Uterus (tissue), 4 donors: ENCODE measurements at places on chromosomes 7 and 10.

- no peak for DNase-seq
These were observed 18.1 kb upstream of the AKR1E2 start for GRCh38 chr10:4807761-4808507.

- DNase-seq, result no peak
These were observed 489.5 kb downstream of the GATA3 start for GRCh38 chr10:8544057-8544380.

- no peak for DNase-seq
These were observed 183.1 kb downstream of the CHN2 start for GRCh38 chr7:29377718-29378117.

GRCh38 chr10:125756196-125756595 lies 19.4 kb downstream of the MMP21 start:
- DNase-seq, result no peak

DNA sequence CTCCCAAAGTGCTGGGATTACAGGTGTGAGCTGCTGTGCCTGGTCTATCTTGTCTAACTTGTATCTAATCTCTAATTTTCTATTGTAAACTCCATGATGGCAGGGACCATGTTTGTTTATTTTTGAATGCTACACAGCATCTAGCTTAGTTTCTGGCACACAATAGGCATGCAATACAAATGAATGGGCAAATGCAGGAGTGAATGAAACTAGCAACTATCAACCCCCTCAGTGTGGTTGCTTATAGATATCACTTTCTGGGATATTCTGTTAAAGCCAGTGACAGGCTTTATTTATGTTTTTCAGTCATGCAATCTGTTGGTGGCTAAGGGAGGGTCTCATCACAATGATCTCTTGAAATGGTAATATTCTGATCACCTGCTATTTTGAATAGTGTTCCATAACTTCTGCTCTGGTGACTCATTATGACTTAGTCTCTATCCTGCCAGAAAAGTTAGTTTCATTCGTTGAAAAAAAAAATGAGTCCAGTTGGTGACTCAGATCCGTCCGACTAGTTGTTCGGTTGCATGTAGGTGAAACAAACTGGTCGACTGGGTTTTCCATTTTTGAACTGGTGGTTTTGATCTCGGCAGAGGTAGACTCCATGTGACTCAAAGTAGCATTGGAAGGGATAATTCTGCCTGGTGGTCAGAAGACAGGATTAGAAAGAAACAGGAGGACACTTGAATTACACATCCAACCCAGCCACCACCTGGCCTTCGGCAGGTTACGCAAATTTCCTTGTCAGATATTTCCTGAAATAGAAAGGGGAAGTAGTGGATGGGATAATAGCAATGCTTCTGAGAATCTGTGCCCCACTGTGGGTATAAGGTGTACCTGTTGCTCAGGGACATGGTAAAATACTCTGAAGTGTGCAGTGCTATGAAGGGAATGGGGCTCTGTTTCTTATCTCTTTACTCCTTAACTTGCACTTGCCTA lies 76.8 kb downstream of the GATA3 start:
- no peak for DNase-seq

DNA sequence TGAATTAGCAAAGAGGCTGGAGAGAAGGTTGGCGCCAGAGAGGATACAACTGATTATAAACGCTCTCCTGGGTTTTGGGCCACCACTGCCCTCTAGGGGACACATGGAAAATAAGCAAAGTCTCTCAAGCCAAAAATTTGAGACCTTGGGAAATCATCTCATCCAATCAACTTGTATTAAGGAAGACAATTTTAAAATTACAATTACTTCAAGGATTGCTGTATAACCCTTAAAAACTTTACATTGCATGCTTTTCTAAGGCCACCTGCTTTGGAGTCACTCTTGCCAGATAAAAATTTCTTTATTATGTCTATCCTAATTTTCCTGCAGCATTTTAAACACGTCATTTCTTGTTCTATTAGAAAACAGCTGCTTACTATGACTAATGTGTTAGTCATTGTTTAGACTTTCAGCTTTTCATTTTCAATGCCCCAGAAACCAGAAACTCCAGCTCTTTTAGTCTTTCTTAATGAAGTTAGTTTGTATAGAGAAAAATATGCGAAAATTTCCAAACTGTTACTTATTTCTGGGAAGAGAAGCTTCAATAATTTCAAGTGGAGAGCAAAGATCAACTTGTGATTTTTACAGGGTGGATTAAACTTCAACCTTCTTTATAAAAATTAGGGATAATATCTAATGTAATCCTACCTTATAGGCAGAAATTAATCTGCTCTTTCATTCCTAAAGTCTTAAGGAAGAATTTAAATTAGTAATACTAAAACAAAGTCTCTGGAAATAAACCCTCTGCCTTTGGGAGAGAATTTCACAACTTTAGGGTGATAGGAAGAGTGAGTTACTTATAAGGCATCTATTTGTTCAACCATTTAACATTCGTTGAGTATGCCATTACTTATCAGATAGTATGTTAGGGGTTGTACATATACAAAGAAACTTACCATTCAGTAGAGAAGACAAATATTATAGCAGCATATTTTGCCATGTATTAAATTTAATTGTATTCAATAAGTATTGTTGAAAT lies 20.6 kb upstream of the RHOBTB1 start:
- peak; percentile 68 for DNase-seq

GRCh38 chr10:62860946-62861345 lies 44.8 kb upstream of the EGR2 start:
- no peak for DNase-seq

DNA sequence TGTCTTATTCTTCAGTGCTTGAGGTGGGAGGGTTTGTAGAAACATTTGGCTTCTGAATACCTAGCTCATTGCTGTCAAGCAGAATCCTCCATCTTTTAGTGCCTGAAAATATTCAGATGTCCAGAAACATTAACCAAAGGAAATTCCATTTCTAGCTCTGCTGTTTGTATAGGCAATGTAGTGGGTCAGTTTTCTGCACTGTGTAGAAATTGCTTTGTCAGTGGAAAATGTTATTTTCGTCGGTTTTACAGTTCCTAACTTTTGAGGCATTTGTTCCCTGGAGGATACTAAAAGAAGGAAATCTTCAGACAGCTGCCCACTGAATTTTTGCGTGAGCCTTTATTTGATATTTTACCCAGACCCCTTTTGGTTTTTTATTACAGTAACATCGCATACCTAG lies 143.4 kb downstream of the TPST1 start:
- DNase-seq, result no peak

DNA sequence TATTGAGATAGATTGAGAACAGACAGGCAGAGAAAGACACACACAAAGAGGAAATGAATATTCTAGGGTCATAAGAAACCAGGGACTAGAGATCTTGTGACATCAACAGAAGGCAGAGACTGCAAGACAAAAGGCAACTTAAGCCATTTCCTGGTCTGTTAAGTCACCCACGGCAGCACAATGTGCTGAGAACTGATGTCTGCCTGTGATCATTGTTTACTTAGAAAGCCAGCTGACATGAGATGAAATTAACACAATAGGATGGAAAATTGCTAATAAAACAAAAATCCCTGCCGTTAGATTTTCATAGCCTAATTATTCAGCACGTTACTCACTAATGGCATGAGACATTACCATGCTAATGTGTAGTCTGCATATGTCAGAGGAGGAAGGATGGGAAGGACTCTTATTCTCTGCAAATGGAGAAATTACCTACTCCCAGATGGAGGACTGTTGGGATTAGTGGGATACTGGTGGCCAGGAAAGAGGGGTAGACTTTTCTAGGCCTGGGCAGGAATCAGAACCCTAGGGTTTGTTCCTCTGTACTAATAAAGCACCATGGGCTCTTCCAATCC lies 191.3 kb upstream of the PODXL start:
- no peak for DNase-seq

DNA sequence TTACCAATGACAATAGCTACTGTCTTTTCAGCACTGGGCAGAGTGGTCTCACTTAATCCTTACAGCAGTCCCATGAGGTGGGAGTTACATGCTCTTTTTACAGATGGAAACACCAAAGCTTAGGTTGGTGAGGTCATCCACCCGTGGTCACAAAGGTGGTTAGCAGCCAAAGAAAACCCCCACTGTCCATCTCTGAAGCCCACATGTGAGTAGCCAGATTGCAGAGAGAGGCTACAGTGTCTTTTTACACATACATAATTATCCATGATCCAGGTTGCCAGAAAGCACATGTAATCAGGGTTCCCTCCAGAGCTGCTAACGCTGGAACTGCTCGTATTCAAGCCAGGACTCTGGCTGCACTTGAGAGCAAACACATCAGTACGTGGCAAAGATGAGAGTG lies 24.6 kb upstream of the ANKRD2 start:
- no peak for DNase-seq

GRCh38 chr7:141586878-141587277 lies 35.7 kb downstream of the AGK start:
- no peak for DNase-seq

DNA sequence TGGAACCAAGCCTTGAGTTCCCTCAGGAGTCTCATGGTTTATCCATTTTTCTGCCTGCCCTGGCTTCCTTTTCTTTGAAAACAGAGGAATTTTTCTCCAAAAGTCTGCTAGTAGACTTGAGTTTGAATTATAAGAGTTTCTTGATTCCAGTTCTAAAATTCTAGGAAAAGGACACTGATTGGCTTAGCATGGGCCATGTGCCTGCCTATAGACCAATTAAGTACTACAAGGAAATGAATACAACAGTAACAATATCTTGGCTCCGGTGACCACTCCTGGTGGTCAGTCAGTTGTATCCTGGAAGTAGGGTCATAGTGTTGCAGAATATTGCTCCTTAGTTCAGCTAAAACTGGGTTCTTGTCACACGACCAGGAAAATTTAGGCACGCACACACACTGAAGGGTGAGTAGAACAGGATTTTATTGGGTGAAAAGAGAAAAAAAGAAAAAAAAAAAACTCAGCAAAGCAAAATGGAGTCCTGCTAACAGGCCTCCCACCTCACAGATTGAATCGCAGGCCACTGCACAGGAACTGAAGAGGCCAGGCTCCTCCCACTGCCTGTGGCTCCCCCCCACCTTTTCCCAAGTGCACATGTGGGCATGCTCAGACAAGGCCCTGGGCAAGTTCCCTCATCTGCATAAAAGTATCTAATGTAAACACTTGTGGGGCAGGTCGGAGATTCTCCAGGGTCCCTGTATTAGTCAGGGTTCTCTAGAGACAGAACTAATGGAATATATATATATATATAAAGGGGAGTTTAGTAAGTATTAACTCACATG lies 155.1 kb downstream of the LYZL1 start:
- DNase-seq, result no peak

DNA sequence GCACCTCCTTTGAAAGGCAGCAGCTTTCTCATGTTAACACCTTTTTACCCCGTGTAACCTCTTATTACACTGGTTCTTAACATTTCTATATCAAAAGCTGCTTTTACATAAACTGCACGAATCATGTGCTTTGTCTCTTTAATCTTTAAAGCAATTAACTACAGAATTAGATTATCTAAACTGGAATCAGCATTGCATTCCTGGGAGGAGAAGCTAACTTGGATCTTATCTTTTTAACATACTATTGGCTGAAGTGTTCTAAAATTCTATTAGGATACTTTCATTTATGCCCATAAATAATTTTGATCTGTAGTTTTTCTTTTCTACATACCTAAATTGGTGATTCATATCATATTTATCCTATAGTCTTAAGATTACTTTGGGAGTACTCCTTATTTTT lies 428.4 kb upstream of the IGFBP3 start:
- DNase-seq, result no peak

GRCh38 chr7:66145400-66146104 lies 30.9 kb downstream of the CRCP start:
- DNase-seq, result peak; percentile 57

DNA sequence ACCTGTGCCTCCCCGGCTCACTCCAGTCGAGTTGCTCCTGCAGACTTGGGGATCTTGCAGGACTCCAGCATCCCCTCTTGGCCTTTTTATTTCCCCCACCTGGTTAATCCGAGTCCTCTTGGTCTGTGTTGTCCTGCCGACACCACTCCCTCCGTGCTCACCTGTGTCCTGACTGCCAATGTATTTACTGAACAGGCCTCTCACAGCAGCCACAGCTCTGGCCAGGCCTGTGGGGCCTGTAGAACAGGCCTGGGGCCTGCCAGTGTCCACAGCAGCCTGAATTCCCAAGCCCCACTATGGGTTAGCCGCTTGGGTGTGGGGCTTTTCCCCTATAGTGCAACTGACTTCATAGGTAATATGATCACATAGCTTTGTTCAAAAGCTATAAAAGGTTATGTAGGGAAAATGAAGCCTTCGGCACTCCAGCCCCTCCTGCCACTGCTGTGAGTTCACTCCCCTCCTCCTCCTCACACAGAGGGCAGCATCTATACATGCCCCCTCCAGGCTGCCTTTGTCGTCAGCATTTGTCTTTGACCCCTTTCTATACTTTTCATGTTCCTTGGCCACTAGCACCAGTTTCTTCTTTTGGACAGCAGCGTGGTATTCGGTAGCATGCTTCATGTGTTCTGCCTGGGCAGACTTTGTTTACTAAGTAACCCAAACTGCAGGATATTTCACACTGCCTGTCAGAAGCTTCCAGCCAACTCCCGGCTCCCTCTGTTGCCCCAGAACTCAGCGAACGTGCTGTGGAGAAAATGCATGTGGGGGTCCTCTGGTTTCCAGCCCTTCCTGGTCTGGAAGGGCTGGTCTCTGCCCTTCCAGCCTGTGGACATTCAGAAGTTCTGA lies 46.1 kb downstream of the ZNF467 start:
- DNase-seq, result no peak

DNA sequence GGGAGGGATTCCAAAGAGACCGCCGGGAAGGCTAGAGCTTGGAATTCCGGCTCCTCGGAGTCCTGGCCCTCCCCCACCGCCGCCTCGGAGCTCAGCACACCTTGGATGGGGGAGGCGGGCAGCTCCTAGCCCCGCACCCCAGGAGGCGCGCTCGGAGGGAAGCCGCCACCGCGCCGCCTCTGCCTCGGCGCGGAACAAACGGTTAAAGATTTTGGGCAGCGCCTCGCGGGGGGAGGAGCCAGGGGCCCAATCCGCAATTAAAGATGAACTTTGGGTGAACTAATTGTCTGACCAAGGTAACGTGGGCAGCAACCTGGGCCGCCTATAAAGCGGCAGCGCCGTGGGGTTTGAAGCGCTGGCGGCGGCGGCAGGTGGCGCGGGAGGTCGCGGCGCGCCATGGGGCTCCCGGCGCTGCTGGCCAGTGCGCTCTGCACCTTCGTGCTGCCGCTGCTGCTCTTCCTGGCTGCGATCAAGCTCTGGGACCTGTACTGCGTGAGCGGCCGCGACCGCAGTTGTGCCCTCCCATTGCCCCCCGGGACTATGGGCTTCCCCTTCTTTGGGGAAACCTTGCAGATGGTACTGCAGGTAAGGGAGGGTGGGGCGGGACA lies at the start of gene CYP26A1:
Gene CYP26A1 (plus strand): TSS at position 355 of the 608 bp plus-strand sequence. CDS start 42 bp downstream, at position 397.
- DNase-seq, result no peak

- DNase-seq, result no peak
These were observed 33.3 kb upstream of the SUN1 start for GRCh38 chr7:798921-799470.

DNA sequence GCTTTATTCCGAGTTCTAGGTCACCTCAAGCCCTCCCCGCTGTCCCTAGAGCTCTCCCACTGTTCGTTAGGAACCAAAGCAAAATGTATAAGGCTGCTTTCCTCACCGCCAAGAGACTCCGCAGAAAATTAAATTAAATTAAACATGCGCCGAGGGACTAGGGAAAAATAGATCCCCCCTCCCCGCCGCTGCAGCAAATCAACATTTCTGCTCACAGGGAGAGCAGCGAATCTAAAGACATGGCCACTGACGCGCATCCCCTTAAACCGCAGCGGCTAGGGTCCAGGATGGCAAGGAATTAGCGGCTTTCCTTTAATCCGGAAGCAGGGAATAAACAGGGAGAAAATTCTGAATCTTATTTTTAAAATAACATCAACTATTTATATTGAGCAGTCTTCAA lies 7.6 kb downstream of the SP8 start:
- DNase-seq, result no peak
